Panc1 (cell line): ENCODE measurements at places on chromosomes 7 and 10. TPM values are rescaled to one million over a fixed set of nuclear protein-coding genes. Genes with fewer than 3 reads are reported as not detected.

The NME8 gene
- total RNA-seq: not detected

The ASZ1 gene
- not detected for total RNA-seq

The PNLIP gene
- 1.5 TPM for total RNA-seq

DNA sequence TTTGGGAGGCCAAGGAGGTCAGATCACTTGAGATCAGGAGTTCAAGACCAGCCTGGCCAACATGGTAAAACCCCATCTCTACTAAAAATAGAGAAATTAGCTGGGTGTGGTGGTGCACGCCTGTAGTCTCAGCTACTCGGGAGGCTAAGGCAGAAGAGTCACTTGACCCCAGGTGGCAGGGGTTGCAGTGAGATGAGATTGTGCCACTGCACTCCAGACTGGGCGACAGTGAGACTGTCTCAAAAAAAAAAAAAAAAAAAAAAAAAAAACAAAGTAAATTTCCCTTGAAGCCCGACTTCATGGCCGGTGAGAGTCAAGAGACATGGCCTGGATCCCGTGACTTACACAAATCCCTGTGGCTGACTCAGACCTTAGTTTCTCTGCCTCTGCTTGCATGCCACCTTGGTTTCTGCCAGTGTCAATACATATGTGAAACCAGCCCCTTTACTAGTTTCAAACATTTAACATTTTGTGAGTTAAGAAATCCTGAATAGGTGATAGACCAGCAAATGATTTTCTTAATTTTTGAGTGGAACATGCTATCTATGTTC, 62.8 kb downstream of the ZEB1 start:
- H3K4me1 ChIP-seq: peaks cover 4% of the 10 kb centered on the region; the same call in 1 of the 2 replicates
- no peak overlapping the region for H3K4me3 ChIP-seq
- no peaks in the 10 kb centered on the region for H3K27me3 ChIP-seq
- H3K36me3 ChIP-seq: no peaks in the 10 kb centered on the region
- DNase-seq: no peak
- no peak overlapping the region for H3K27ac ChIP-seq

GRCh38 chr7:151406886-151407583, 2.8 kb downstream of the WDR86 start:
- no peak for DNase-seq
- H3K27ac ChIP-seq: no peak overlapping the region
- H3K4me1 ChIP-seq: peaks cover 12% of the 10 kb centered on the region

- peaks cover 24% of the 10 kb centered on the region; the same call in 1 of the 2 replicates for H3K4me1 ChIP-seq
- no peak overlapping the region for H3K27ac ChIP-seq
- H3K27me3 ChIP-seq: no peaks in the 10 kb centered on the region
- H3K4me3 ChIP-seq: no peak overlapping the region
- H3K36me3 ChIP-seq: no peaks in the 10 kb centered on the region
These were observed 48.2 kb upstream of the SMNDC1 start for GRCh38 chr10:110352930-110353243.

- H3K36me3 ChIP-seq: no peaks in the 10 kb centered on the region
- H3K4me1 ChIP-seq: no peaks in the 10 kb centered on the region
- H3K27ac ChIP-seq: no peak overlapping the region
- H3K27me3 ChIP-seq: peaks cover 3% of the 10 kb centered on the region; the same call in 1 of the 2 replicates
These were observed 29.9 kb upstream of the GALNTL5 start for GRCh38 chr7:151926336-151926712.

GRCh38 chr7:1377111-1377909, 82.0 kb downstream of the MICALL2 start:
- peak; percentile 17 for DNase-seq
- H3K4me1 ChIP-seq: no peaks in the 10 kb centered on the region
- no peaks in the 10 kb centered on the region for H3K27me3 ChIP-seq
- no peak overlapping the region for H3K27ac ChIP-seq

GRCh38 chr7:116071629-116072028, 41.1 kb upstream of the TFEC start:
- H3K36me3 ChIP-seq: no peaks in the 10 kb centered on the region
- H3K27ac ChIP-seq: no peak overlapping the region
- H3K27me3 ChIP-seq: no peaks in the 10 kb centered on the region; the same call in 1 of the 2 replicates

DNA sequence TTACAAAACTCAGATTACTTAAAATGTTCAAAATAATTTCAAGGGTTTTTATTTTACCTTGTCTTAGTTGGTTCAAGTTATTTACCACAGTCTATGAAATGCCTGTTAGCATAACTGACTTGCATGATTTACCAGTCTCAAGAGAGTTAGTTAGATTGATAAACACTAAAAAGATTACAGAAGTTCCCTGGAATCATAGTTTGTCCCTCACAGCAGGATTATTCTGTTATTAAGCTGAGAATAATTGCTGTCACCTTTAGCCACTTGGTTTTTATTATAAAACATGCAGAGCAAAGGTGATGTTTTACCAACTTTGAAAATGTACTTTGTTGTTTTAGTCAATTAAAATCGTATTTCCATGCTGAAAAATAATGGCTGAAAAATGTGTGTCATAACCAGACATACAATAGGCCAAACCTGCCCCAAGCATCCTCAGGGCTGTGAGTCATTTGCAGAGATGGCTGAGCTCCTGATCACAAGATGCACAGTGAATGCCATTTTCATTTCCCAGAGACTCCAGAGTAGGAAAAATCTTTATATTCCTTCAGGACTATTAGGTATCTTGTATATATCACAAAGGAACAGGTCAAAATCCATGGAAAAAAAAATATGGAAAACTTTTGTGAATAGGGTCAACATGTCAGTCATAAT, 87.8 kb upstream of the DKK1 start:
- no peak overlapping the region for H3K4me3 ChIP-seq
- DNase-seq: no peak
- no peak overlapping the region for H3K27ac ChIP-seq

DNA sequence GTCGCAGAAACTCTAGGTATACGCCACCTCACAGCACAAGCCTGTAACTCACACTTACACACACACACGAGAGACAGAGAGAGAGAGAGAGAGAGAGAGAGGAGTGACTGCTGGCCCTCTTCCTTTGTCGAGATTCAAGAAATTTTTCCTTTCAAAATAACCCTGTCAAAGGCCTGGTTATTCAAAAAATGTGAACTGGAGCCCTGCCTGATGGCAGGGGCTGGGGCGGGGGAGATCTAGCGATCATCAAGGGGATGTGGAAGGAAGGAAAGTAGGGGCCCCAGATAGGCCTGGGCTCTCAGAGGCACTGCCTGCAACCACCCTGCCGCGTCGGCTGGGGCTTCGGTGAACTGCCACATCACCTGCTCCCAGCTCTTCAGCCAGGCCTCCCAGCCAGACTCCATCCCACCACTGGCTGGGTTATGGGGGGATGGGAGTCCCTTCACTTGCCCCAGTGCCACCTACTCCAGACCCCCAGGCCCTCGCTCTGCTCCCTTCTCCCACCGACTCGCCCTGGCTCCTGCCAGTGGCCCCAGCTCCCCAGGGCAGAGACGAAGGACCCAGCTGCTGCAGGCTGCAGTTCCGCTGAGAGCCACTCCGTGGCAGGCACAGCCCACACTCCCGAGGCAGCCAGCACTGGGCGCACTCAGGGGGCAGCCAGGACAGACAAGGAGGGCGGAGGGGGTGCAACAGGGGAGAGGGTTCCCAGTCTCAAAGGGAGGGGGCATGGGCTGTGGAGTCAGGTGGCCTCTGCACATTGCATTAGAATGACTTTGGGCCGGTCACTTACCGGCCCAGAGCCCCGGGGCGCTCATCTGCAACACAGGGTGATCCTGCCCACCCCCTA, 15.3 kb downstream of the KCNH2 start:
- H3K36me3 ChIP-seq: no peaks in the 10 kb centered on the region
- no peak overlapping the region for H3K27ac ChIP-seq
- peaks cover 3% of the 10 kb centered on the region for H3K4me1 ChIP-seq
- no peak for DNase-seq

DNA sequence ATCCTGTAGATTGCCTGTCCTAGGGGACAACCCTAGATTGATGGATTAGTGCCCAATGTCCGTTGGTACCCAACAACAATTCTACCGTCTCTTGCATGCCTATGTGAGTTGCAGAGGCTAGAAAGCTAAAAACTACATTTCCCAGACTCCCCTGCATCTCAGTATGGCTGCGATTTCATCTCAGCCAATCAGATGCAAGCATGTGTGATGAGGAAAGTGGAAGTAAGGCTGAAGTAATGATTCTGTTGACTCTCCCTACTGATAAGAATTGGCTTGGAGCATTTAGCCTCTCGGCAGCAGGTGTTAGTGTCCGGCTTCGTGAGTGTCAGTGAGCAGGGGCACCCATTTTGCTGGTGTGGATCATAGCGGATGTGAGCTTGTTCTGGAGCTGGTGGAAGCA, 171.9 kb downstream of the FGFR2 start:
- H3K27me3 ChIP-seq: no peaks in the 10 kb centered on the region
- no peak overlapping the region for H3K27ac ChIP-seq
- H3K4me3 ChIP-seq: no peak overlapping the region
- H3K36me3 ChIP-seq: no peaks in the 10 kb centered on the region
- no peaks in the 10 kb centered on the region for H3K4me1 ChIP-seq
- DNase-seq: no peak
